ENCODE measurements at places on chromosomes 6 and 20.

DNA sequence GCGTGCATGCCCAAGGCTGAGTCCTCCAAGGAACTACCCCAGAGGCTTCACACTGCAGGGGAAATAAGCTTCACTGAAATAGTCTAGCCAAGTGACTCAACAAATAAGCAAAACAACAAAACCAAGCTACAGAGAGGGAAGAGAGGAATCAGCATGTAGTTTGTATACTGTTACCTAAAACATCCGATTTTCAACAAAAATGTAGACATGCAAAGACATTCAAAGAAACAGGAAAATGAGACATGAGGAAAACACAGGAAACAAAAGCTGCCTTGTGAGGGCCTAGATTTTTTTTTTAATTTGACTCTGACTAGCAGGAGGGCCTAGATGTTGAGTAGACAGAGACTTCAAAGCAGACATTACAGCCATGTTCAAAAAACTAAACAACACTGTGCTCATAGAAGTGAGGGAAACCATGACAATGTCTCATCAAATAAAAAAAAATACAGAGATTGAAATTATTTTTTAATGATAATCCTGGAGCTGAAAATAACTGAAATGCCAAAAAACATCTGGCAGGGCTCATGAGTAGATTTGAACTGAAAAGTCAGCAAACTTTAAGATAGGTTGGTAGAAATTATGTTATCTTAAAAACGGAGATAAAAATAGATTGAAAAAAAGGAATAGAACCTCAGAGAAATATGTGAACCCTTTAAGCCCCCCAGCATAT, 16.4 kb upstream of the KIF25 start:
- DNase-seq = no peak

- no peak for DNase-seq
Observed at GRCh38 chr6:94270091-94270948, 851.0 kb upstream of the EPHA7 start.

GRCh38 chr6:37699138-37699766, 1.6 kb upstream of the MDGA1 start:
- DNase-seq = no peak

- no peak for DNase-seq
Observed at GRCh38 chr20:63152322-63153253, 63.3 kb downstream of the YTHDF1 start.
